ENCODE measurements at places on chromosomes 2 and 18. TPM values are rescaled to one million over a fixed set of nuclear protein-coding genes. Genes with fewer than 3 reads are reported as not detected.

DNA sequence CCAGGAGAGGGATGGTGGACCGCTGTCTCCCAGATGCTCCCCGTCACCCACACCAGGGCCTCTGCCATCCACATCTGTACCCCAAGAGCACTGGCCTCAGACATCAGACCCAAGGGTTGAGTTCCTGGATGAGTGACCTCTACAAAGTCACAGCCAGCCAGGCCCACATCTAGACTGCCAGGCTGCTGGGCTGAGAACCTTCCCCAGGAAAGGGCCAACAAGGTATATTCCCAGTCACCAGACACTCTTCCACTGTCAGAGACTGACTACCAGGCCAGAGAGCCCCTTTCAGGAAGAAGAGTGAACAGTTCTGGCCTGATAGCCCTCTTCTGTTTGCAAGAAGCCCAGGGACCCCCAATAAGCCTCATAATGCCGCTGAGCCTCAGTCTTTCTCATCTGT is 44.3 kb downstream of the C1QL2 start:
- DNase-seq = no peak

TRAF3IP1 gene
- 33.4 TPM for total RNA-seq

DNA sequence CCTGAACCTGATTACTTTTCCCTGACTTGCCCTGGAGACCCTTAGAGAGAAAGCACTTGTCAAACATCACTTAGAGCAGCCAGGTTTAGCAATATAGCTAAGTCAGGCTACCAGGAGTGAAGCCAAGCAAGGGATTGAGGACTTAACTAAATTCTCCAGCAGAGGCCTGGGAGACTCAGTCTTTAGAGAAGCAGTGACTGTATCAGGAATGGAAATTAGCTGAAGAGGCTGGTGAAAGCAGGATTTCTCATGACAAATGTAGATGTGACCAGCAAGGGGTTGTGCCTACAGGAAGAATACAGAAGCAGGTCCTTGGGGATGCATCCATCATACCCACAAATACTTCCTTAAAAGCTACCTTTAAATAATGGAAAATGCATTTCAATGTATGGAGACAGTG is 368.9 kb upstream of the MEIS1 start:
- no peak for DNase-seq

DCC gene
- total RNA-seq = not detected

GRCh38 chr2:20190876-20191713 is 33.8 kb downstream of the SDC1 start:
- DNase-seq = no peak

Data from sciatic nerve (tissue), 2 donors.